Mammary epithelial cell (primary cell): ENCODE measurements at places on chromosomes 1 and 21.

GRCh38 chr1:90591355-90591969, 125.6 kb downstream of the BARHL2 start:
- no peak for DNase-seq

- DNase-seq = no peak
Observed at GRCh38 chr21:21236996-21237395, 238.8 kb downstream of the NCAM2 start.

GRCh38 chr1:88661951-88662699, 21.9 kb upstream of the PKN2 start:
- no peak for DNase-seq

DNA sequence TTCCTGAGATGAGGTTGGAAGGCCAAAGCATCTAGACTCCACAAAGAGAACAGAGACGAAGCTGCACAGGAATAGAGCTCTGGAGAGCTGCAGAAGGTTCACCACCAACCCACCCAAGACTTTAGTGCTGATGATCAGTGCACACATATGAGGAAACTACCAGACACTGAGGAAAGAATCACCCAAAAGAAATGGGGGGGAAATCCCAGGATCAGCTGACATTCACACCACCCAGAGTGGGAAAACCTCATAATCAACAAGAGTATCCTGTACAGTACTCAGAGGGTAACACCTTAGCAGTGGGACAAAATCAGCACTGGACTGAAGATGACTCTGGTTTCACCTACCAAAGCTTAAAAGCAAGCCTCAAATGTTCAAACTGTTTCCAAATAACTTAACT, 36.4 kb downstream of the DENND1B start:
- DNase-seq = no peak

GRCh38 chr21:26490771-26491170, 82.3 kb downstream of the CYYR1 start:
- DNase-seq = no peak
